Activated B cell treated with CpG ODN at 0.5 μM for 24 hours (primary cell): ENCODE measurements at places on chromosomes 7 and 10.
A peak's percentile ranks its signal among the peaks of the same experiment; 100 is the strongest.

- DNase-seq: peak; percentile 24
Measured at GRCh38 chr7:135508883-135509588, 866 bp downstream of the CNOT4 start.

- no peak for DNase-seq
Measured at GRCh38 chr7:143479055-143479766, 1.5 kb downstream of the TAS2R41 start.

DNA sequence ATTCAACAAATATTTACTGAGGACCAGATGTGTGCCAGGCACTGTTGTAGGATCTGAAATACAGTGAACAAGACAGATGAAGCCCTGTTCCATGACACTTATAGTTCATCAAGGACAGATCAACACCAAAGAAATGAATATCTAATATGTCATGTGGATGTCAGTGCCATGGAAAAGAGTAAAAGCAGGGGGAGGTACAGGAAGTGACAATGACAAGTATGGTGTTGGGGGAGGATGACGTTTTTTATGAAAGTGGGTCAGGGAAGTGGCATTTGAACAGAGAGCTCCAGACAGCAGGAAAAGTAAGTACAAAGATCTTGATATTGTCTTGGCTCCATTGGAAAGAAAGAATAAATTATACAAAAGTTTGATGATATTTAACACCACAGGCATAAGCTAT is 7.0 kb upstream of the SFMBT2 start:
- DNase-seq: no peak

DNA sequence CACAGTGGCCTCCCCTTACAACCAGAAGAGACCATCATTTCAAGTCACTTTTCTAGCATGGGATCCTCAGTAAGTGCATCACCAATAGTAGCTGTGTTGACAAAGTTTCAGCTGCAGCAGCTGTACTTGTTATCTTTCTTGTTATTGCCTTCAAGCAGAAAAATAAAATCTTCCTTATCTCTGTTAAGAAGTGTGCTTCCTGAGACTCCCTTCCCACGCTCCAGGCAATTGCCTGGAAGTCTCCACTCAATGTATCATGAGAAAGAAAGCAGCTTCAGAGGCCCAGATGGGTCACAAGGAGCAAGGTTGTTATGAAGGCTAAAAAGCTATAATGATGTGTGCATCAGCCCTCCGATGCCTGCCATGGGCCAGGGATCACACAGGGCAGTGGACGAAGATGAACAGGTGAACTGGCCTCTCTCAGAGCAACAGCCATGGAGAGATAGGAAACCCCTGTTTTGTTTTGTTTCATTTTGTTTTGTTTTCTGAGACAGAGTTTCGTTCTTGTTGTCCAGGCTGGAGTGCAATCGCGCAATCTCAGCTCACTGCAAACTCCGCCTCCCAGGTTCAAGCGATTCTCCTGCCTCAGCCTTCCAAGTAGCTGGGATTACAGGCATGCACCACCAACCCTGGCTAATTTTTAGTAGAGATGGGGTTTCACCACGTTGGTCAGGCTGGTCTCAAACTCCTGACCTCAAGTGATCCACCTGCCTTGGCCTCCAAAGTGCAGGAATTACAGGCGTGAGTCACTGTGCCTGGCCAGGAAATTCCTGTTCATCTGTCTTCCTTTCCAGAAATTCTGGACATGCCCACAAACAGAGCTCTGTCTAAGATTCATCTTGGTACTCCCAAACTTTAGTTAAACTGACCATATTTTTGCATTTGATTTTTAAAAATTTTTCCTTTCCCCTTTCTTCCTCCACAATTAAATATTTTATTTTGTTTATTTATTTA is 340.5 kb downstream of the TNS3 start:
- DNase-seq: no peak

DNA sequence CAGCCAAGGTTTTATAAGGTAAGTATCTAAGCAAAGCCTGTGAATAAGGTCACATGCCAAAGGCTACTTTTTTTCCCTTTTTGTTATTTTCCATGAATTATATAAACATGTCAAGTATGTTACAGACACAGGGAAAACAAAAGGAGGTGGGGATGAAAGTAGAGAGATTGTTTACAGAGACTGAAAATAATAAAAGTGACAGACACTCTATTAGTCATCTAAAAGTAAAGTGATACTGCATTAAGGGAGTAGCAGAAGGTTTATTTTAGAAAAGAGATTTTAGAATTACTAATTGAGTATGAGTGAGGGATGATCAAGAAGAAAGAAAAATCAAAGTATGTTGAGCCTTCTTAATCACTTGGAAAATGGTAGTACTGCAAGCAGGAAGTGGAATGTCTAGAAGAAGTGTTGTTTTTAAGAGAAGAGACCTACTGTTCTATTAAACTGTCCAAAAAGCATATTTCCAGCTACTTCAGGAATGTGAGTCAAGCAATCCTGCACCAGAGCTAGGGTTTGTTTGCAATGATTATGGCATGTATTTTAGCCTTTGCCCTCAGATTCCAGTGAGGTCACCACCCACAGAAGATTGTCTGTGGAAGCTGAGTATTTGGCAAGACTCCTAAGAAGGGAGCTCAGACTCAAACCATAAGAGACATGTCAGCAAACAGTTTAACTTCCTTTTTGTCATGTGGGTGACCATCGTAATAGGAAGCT is 177.9 kb upstream of the PLXDC2 start:
- DNase-seq: no peak
